Endothelial cell of umbilical vein (primary cell): ENCODE measurements at places on chromosomes 1 and 21.

- DNase-seq = no peak
Measured at GRCh38 chr1:171366816-171367215, 52.8 kb downstream of the FMO4 start.

DNA sequence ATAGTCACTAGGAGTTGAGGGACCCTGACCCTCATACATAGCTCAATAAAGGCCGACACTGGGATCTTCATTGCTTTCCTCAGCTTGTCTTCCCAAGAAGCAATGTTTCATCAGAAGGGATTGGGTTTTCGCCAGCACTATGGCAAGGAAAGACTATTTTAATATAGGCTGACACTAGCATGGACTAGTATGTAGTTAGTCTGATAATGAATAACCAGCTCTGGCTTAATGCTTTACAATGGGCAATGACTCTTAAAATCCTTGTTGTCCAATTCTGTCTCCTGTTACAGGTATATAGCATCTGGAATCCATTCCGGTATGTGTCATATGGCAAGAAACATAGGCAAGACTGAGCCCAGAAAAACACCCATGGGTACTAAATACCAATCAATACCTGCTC, 15.3 kb upstream of the SYT2 start:
- no peak for DNase-seq

DNA sequence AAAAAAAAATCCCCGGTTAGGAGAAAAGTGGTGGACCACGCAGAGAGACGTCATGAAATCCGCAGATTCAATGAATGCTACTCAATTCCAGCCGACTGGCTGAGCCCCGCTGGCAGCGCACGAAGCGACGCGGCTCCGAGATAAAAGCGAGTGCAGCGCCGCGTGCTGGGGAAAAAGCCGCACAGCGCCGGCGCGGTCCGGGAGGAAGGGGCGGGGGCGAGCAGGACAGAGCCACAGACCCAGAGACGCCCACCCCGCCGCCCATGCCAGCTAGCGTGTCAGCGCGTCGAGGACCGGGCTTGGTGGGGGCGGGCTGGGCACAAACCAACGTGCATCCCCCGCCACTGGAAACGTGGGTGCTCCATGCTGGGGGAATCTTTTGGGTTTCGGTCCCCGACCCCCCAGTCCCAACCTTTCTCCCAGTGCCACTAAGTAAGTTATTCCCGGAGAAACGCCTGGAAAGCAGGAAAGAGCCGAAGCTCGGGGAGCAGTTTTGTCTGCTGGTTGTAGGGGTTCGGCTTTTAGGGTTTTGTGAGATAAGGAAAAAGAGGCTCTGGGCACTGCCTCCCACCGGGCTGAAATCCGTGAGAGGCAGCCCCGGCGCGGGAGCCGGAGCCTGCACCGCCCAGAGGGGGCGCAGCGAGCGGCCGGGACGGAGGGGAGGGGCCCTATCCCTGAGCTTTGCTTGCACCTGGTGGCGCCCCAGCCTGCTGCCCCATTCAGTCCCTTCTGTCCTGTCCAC, at the start of gene KCNJ6:
Gene KCNJ6, minus strand, starts transcription at position 148 of the 742 bp plus-strand sequence. CDS start 75,775 bp downstream, outside the sequence.
- DNase-seq = peak; percentile 47

DNA sequence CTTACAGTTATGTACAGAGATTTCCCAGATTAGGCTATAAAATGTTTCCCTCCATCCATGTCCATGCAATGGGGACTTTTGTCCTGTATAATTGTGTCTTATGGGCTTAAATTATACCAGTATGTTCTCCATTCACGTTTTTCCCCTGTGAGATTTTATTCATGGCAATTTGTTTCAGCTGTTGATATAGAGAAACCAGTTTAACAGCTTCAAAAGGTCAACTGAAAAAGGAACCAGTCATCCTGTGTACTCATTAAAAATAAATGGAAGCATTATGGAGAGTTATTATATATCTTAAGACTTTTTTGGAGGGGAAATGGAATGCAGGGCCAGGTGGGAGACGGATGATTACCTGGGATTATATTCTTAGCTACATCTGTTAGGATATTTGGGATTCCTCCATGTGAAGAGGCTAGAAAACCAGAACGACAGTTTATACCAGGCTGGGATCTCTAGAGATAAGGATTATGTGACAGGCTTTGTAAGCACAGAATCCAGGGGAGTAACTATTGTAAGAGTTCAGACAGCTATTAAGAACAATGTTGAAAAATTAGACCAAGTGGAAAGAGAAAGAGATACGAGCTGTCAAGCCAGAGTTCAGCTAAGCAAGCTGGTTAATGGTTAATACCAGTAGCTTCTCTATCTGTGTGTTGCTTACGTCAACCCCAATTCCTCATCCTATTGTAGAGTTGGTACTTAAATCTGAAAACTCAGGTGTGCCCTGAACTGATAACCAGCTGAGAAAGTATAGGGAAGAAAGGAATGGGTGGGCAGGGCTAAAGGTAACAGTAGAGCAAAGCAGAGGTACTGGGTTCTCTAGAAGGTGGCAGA, 12.4 kb upstream of the ZNF697 start:
- no peak for DNase-seq

DNA sequence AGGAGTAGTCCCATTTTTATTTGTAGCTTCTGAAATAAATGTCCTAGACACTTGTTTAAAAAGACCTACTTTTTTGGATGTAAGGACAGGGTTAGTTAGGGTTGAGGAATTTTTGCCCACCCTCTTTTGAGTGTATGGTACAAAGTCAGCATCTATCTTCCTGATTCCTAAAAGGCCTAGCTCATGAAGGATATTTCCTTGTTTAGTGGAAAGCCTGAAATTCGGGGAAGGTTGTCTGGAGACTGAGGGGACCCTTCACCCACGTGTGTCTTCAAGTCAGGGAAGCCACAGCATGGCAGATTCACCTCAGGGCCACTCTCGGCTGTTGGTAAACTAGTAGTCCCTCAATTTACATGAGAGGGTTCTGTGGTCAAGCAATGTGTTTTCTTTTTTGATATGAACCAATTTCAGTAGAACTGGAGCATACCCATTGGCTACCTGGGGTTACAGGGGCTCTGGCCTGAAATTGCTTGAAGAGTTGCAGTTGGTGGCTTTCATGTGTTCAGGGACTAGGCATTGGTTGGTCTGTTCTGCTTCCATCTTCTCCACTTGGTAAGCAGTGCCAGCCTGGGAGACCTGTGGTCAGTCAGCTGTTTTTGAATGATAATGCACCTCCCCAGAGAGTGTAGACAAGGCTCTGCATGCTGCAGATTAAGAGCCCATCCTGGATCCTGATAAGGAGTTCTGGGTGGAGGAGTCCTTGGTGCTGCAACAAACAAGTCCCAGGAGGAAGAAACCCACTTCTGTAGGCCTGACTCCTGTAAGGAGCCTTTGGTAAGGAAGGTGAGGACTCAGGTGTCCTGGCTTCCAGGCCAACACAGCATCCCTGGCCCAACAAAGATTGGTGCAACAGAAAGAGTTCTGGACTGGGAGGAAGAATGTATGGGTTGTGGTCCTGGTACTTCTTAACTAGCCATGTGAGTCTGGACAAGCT, 6.3 kb downstream of the BTG2 start:
- DNase-seq = no peak

GRCh38 chr21:41625428-41625827, 117.5 kb upstream of the TMPRSS2 start:
- DNase-seq = no peak

DNA sequence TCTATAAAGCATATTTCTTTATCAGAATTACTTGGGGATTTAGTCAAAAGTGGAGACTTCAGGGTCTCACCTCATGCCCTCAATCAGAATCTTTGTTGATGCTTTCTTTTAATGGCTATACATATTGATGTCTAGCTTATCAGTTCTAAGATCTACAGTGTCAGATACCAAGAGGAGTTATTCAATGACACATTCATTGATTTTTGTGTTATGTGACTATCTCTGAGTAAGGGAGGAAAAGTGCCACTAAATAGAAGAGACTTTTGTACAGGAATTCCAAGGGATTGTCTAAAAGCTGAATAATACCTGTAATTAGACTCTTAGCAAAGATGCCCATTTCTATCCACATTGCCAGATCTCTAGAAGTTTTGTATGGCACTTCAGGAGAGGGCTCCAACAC, 87.2 kb downstream of the HLX start:
- no peak for DNase-seq
